ENCODE measurements at places on chromosomes 12 and 14.

DNA sequence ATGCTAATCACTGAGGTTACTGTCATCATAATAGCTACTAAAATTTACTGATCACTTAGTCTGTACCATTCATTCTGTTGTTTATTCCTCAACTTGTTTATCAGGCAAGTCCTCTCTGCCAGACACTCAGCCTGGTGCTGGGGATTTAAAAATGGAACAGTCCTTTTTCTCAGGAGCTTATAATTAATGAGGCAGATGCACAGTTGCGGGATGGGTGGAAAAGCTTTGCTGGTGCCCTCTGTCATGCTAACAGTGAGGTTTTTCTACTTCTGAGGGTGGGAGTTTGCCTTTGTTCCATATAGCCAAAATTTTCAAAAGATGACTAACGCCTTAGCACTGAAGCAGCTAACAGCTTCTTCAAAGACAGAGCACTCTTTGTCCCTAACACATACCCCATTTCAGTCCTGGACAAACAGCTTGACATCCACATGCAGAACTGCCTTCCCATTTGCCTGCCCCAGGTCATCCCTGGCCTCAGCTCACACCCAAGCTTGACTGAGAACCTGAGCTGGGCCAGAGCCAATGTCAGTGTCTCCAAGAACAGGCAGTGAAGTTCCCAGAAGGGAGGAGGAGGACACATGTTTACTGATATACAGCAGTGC is 30.8 kb upstream of the HSPB8 start:
- no peak for DNase-seq

DNA sequence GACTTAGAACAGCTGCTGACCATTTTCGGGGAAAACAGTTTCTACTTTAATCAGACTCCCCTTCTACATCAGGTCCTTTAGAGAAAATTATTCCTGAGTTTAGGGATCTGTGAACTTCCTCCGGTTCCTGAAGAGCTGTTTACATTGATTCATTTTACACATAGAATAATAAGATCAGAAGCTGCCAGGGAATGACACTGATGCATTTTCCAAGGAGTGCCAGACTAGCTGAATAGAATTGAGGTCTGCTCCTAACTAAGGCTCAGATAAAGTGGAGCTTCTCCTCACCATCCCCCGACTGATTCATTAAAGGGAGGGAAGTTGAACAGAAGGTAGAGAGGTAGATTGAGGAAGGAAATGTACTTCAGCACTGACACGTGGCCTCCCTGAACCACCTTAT is 41.9 kb upstream of the PSMA6 start:
- DNase-seq, result no peak

- DNase-seq, result no peak
Measured at GRCh38 chr14:73887318-73887616, 608 bp downstream of the ZNF410 start.

DNA sequence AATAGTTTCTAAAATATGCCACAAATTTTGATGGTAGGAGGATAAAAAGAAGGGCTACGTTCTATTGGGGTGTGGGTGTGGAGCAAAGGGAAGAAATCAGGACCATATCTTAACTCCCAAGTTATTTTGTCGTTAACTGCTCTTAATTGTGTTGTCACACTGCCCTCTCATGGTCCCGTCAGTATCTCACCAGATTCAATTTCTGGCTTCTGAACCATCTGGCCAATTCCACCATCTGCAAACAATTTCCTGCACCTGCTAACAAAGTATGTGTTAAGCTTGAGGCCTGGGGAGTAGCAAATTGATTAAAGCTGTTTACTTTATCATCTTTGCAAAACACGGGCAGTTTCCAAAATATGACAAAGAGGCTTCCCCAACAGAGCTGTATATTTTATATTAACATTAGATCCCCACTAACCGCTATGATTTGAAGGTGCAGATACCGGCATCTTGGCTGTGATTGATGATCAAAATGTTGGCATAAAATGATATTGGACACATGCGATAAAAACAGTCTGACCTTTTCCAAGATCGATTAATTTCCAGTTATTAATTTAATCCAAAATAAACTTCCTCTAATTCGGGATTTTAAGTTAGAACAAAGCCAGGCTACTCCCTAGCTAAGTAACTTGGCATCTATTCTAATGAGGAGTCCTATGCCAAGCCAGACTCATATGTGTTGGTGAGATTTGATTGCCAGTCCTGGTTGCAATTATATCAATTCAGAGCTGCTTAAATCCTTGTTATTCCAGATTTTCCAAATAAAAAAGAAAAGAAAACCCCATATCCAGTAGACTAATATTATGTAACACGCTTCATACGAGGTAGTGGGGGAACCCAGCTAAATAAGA is 6.9 kb upstream of the DNM1L start:
- no peak for DNase-seq

DNA sequence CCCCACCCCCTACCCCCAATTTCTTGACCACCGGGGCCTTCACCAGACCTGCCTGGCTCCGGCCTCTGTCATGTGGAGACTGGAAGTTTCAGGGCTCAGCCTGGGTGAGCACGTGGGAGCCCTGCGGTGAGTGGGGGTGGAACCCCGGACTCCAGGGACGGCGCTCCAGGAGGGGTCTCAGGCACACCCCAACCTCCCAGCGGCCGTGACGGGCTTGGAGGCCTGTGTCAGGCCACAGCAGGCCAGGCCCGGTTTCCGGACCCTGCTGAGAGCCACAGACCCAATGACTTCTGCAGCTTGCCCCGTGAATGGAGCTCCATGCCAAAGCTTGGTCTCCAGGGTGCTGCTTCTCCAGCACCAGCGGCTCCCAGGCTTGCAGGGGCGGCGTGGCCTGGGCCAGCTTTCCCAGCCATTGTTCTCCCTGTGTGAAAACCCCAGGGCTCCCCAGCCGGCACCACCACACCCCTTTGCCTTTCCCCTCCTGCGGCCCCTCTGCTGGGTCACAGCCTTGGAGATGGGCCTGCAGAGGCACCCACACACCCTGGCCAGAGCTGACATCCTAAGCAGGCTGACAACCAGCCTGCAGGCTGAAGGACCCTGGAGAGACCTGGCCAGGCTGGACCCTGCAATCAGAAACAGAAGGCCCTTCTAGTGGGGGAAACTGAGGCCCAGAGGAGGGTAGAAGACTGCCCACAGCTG is 186.2 kb upstream of the C14orf180 start:
- DNase-seq, result no peak

DNA sequence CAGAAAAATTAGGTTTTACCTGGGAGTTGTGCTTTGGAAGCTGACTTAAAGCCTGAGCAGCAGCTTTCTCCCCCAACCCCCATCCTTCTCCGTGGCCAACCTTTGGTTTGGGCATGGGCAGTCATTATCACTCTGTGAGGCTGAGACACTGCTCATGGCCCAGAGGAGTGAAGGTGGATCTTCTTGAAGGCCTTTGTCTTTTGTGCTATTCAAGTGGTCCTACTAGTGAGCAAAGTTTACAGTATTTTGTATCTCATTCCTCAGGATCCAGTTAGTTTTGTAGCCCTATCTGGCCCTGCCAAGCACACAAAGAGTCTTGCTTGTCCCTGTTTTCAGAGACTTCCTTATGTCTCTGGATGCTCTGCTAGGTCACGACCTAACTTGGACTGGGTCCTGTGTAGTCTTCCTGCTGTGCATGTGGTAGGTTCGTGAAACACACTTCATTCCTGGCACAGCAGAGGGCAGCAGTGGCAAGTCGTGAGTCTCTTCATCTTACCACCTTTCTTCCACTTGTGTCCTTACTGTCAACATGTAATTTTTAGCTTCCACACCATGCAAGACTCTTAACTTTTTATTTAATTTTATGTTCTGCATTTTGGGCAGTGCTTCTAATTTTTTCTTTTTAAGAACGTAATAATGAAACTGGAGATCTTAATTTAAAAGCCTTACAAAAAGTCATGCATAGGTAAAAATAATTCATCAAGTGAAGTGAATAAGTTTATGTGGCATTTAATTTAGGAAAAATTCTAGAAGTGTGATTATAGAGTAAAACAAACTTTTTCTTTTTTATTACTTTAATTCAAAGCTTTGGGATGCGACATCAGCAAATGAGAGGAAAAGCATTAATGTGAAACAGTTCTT is 53.7 kb downstream of the APAF1 start:
- DNase-seq, result no peak

- no peak for DNase-seq
Measured at GRCh38 chr14:66401449-66402095, 84.6 kb upstream of the CCDC196 start.

DNA sequence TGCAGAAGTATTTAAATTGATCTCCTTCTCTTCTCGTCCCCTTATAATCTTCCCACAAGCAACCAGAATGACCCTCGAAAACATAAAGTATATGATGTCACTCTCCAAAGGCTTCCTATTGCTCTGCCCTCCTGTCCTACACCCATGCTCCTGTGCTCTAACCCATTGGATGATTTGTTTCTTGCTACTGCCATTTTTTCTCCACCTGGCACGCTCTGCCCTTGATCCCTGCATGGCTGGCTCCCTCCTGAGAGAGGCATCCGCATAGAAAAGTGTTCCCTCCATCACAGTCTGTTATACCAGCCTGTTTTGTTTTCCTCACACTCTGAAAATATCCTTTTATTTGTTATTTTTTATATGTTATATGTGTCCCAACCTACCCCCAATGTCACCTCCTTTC is 19.8 kb downstream of the MYRFL start:
- DNase-seq, result no peak

- no peak for DNase-seq
Measured at GRCh38 chr12:14514154-14514842, 53.4 kb downstream of the PLBD1 start.

DNA sequence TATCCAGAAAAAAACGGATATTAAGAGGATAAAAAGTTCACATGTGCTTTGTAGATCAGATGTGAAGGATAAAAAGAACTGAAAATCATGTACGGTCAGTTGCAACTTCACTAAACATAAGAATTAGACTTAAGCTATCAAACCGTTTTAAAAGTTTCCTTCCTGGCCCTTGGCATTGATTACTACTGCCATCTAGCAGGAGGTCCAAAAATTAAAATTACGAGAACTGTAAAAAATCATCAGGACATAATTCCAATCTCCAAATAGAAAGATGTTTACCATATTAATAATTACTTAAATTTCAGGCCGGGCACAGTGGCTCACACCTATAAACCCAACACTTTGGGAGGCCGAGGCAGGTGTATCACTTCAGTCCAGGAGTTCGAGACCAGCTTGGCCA is 7.9 kb downstream of the WDR89 start:
- DNase-seq, result no peak
